ENCODE measurements at places on chromosomes 5 and 9. TPM values are rescaled to one million over a fixed set of nuclear protein-coding genes. Genes with fewer than 3 reads are reported as not detected.

GRCh38 chr5:5572010-5572865 lies 149.8 kb downstream of the ICE1 start:
- DNase-seq, result no peak

DNA sequence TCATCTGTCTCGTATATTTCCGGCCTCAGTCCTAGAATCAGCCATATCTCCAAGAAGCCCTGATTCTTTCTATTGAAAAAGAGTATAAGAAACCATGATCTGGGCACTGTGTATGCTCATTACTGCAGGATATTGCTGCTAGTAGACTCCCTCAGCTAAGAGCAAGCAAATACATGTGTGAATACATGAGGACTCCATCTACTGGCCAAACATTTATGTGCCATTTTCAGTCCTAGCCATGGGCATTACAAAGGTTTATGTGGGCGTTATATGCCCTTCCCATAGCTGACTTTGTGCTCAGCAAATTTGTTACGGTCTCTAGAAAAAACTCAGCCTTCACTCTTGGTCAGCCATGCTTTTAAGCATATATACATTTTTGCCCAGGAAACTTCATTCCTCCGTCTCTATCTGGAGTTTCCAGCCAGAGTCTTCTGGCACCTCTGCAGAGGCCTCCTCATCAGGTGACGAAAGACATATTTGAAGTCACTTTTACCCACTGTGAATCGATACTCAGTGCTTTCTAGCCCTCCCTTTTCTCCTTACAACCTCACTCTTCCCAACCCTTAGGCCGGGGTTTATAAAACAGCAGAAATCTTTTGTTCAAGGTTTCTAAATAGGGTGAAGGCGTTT lies 1495.6 kb upstream of the CDH6 start:
- DNase-seq, result no peak

- no peak for DNase-seq
Measured at GRCh38 chr5:149242339-149242738, 29.3 kb upstream of the AFAP1L1 start.

DNA sequence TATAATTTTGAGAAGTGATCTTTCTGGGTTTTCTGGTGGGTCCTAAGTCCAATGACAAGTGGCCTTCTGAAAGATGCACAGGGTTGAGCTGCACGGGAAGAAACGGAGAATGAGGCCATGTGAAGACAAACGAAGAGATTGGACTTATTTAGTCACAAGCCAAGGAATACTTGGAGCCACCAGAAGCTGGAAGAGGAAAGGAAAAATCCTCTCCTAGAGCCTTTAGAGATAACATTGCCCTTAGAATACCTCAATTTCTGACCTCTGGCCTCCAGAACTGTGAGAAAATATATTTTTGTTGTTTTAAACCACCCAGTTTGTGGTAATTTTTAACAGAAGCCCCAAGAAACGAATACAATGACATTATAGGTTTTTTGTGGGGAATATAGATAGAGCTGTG lies 360.5 kb upstream of the TARS1 start:
- DNase-seq, result no peak

- DNase-seq, result no peak
Measured at GRCh38 chr5:179271428-179271734, 73.9 kb downstream of the ADAMTS2 start.

DNA sequence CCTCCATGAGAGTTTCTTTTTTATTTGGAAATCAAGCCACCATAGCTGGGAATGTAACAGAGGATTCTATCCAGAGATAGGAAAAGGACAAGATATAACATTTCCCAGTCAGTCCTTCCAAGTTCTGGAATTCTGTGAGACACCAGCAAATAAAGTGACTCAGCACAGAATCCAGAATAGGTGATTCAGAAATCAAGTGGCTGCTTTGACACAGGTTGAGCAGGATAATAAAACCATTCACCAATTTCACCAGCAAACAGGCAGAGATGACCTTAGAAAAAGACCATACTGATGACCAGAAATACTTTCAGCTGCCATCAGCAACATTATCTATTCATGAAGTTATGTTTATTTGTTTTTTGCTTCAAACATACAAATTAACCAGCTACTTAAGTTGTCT lies 491.5 kb upstream of the TUSC1 start:
- no peak for DNase-seq

DNA sequence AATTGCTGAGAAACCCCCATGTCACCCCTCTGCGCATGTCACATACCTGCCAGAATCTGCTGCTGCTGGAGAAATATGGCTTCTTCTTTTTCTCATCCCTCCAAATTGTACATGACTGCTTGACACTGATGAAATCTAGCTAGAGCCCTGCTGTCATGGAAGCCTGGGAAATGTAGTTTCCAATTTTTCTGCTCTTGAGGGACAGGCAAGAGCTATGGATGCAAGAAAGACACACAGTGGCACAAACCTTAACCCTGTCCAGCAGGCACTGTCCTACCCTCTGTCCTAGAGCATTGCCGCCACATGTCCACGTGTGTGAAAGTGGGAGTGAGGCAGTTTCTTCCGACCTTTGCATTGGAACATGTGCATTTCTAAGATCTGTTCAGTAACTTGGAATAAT lies 255.5 kb upstream of the SEMA6A start:
- peak; percentile 34 for DNase-seq

GRCh38 chr5:12934722-12935121 lies 1009.8 kb downstream of the DNAH5 start:
- no peak for DNase-seq

DNA sequence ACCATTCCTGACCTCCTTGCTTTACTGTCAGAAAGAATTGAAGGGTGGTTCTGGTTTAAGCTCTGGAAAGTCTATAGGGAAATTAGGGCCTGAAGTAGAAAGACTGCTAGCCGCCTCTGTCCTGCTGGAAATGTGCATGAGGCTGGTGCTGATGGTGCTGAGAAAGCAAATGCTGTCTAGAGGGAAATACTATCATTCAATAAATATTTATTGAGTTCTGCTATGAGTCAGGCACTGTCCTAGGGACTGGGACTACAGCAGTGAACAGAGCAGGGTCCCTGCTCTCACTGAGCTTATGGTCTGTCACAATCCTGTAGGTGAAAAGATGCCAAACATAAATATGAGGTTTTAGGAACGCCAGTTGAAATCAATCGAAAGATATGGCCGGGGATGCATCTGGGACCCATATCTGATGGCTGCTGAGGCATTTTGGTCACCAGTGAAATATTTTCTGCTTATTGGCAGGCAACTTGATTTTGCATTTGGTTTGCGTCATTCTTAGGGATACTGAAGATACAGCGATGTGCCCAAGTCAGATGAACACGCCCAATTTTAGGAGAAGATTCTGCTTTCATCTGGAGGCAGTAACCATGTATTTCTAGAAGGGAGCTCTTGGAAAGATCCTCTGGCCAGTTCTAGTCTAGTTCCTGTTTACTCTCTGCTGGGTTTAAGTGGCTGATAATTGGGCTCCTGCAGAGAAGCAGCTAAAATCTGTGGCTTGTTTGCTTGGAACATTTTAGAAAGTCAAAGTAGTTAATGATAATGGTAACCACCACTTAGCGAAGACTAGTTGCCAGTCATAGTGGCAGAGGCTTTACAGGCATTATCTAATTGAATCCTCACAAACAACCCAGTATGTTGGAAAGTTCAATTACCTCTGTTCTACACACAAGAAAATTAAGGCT lies 73.3 kb downstream of the INSYN2B start:
- no peak for DNase-seq

Gene PLAC8L1
- total RNA-seq, result not detected

Gene MUSK
- 0.27 TPM for total RNA-seq

DNA sequence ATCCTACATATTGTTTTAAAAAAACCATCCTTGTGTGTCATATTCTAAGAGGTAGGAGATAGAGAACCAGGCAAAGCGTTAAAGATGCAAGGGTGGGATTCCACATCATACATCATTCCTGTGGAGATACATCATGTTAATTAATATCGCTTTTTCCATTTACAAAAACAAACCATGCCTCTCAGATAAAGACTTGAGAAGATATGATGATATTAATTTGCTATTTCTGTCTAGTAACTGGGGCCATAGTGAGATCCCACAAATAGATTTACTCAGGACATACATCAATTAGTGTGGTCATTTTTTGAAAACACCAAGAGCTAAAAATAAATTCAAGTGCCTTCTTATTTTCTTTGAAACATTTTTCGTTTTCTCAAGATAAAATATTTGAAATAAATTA lies 165.4 kb upstream of the TARS1 start:
- no peak for DNase-seq

- no peak for DNase-seq
Measured at GRCh38 chr5:8740595-8740994, 805.3 kb downstream of the SEMA5A start.

Gene CD274
- 0.54 TPM for total RNA-seq

DNA sequence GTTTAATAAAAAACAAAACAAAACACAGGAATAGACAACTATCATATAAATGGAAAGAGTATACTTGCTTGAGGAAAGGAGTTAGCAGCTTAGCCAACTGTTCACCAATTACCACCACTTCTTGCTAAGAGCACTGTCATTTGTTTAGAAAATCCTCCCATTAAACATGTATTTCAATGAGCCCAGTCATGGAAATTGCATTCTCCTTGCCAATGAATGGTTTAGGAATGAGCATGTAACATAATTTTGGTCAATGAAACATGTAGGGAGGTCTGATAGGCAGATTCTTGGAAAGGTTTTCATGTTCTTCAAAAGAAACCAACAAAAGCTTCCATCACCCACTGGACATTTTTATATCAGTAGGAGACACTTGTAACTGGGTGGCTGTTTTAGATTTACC lies 502.8 kb upstream of the PAPPA start:
- no peak for DNase-seq

GRCh38 chr9:84206801-84207370 lies 133.7 kb downstream of the SLC28A3 start:
- DNase-seq, result no peak

DNA sequence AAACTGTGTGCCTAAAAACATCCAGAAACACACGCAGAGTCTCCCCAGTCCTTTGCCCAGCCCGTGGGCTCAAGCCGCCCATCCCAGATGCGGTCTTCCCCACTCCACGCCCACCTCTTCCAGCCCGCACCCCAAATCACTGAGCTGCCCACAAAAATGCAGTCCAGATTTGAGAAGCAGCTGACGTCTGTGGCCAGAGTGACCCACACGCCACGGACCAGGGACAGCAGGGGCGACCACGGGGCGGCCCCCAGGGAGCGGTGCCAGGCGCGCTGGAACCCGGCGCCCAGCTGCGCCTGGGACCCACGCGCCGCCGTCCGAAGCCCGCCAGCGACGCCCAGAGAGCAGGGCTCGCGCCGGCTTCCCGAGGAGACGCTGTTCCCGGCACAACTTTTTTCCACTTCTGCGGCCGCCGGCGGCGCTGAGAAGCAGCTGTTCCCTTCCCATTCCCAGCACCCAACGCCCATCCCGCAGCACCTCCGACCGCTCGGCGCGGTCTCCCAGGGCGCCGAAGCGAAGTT lies 674 bp downstream of the LHFPL2 start:
- DNase-seq, result no peak

DNA sequence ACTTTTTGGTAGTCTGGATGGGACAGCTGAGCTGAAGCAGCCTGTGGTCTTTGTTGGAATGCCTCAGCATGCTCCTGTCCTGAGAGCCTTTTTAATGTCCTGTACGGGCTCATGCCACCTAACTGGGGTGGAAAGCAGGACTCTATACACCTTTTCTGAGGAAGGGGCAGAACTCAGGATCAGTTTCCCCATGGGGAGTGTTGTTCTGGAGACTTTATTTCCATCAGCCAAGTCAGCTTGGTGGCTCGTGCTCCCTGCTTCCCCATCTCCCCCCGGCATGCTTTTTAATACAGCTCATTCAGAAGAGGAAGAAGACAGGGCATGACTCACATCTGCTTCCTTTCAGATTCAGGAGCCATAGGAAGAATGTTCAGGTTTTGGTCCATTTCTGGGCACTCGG lies 5.1 kb upstream of the SEPTIN8 start:
- no peak for DNase-seq

Gene G3BP1
- total RNA-seq, result 84.3 TPM

- DNase-seq, result no peak
Measured at GRCh38 chr5:41637869-41638268, 127.5 kb upstream of the PLCXD3 start.

Gene GPR150
- not detected for total RNA-seq

Gene PCDHB5
- total RNA-seq, result 14.3 TPM

DNA sequence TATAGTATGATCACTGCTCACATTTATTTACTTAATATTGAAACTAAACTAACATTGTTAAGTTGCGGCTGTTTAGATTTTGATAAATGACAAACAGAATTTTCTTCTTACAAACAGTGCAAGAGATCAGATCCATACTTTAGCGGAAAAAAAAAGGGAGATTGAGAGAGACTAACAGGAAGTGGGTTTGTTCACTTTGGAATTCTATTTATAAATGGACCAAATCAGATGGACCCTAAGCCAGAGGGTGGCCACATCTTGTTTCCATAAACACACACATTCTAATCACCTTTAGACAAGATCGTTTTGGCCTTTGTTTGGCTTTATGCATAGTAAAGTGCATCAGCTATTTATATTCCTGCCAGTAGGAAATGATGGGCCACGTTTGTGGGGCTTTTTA lies 381.4 kb upstream of the CD180 start:
- DNase-seq, result no peak

DNA sequence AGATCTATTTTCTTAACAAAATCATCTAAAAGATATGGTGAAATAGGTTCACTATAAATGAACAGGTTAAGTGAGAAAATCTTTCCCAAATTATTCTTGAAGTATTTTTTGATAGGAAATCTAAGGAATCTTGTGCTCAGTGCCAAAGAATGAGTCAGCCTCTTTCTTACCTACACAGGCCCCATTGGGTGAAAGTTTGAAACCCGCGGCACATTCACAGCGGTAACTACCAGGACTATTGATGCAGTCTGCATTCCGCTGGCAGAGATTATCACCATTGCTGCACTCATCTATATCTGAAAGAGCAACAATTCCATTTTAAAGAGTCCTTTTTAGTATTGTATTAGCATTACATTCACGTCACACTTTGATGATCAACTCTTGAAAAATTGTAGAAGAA lies 221.8 kb downstream of the SLC12A2 start:
- DNase-seq, result no peak

Gene MLANA
- total RNA-seq, result not detected

Gene GCNT4
- total RNA-seq, result 1.5 TPM

- DNase-seq, result no peak
Measured at GRCh38 chr5:133496631-133497030, 115.7 kb downstream of the FSTL4 start.

DNA sequence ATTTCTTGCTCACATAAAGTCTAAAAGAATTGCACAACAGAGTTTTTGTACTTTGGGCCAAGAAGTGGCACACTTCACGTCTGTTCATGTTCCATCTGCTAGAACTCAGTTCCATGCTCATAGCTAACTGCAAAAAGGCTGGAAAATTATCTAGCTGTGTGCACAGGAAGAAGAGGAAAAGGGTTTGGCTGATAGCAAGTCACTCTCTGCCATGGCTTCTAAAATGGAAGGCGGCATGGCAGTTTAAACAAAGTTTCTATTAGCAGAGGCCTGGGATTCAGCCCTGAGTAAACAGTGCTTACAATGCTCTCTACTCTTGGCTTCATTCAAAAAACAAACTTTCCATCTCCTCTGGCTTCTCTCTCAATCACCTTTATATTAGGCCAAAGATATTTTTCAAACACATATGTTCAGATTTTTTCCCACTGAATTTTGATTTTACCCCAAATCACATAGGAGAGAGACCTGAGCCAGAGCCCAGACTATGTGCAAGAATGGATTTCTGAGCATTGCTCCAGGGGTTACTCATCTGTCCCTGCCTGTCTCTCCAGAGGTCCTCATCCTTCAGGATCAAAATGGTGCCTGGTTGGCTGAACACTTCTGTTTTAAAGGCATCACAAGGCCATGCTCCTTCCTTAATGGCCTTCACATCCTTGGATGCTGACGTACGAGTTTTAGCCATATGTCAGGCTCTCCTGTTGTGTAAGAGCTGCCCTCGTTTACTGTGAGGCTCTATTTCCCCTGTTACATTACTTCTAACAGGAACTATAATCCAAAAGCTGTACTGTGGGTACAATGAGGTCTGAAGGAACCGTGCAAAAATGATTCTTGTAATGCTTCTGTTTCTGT lies 226.6 kb downstream of the SAXO1 start:
- DNase-seq, result no peak

All from cerebellum (tissue), 4 donors.